ENCODE measurements at places on chromosomes 2 and 18. TPM values are rescaled to one million over a fixed set of nuclear protein-coding genes. Genes with fewer than 3 reads are reported as not detected.

The TEX44 gene
- polyA plus RNA-seq = not detected

The SEMA4F gene
- polyA plus RNA-seq = 3.5 TPM

The OTX1 gene
- polyA plus RNA-seq = 0.11 TPM

The PPIL3 gene
- polyA plus RNA-seq = 7.0 TPM

The PLGLB1 gene
- polyA plus RNA-seq = 0.87 TPM

The DNMT3A gene
- 9.7 TPM for polyA plus RNA-seq

The ACADL gene
- 15.0 TPM for polyA plus RNA-seq

The SPAST gene
- polyA plus RNA-seq = 3.5 TPM

The GIGYF2 gene
- polyA plus RNA-seq = 17.0 TPM

The TBR1 gene
- polyA plus RNA-seq = 0.03 TPM

The CCT7 gene
- polyA plus RNA-seq = 112 TPM

The TEKT4 gene
- polyA plus RNA-seq = not detected

The SERPINB3 gene
- polyA plus RNA-seq = 0.08 TPM

The MIB1 gene
- polyA plus RNA-seq = 5.5 TPM

The IL1R1 gene
- polyA plus RNA-seq = 128 TPM
